ENCODE measurements at places on chromosomes 6 and 20.

GRCh38 chr6:19083801-19084200, 696.7 kb downstream of the RNF144B start:
- no peak for DNase-seq

GRCh38 chr6:31851485-31851832, 11.2 kb downstream of the NEU1 start:
- DNase-seq: no peak

DNA sequence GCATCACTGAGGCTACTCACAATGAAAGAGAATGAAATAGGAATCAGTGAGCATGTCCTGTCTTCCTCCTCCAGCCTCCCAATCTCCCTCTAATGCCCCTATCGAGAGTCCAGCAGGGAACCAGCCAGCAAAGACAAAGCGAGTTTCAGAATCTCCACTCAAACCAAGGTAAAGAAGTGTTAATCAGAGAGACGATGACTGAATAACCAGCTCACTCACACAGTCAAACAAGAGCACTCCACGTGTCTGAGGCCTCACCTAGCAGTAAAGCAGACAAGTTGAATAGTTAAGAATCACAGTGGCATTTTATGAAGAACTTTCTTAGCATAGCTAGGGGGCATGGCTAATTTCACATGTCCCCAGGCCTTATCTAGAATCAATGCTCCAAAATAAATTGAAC, 3.3 kb upstream of the TREM1 start:
- no peak for DNase-seq

DNA sequence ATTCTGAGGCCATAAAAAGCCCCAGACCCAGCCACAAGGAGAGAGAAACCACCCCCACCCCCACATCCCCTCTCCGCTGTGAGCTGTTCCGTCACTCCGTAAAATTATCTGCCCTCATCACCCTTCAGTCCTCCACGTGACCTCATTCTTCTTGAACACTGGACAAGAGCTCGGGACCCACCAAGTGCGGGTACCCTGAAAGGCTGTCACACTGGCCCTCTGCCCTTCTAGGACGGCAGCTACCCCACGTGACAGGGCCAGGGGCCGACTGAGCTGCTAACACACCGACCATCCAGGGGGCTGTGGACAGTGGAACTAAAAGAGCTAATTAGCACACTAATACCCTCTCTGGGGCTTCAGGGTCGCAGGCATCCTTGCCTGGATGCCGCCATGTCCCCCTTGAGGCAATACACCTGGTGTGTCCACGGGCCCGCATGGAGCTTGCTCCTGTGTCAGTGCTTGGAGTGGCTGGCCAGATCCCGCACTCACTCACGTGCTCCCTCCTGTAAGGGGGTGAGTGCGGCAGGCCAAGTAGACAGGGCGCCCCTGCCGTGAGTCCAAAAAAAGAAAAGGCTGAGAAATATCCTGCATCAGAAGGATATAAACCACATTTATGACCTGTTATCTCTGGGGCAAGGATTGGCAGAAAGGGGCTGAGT, 29.2 kb upstream of the AHCY start:
- DNase-seq: no peak

DNA sequence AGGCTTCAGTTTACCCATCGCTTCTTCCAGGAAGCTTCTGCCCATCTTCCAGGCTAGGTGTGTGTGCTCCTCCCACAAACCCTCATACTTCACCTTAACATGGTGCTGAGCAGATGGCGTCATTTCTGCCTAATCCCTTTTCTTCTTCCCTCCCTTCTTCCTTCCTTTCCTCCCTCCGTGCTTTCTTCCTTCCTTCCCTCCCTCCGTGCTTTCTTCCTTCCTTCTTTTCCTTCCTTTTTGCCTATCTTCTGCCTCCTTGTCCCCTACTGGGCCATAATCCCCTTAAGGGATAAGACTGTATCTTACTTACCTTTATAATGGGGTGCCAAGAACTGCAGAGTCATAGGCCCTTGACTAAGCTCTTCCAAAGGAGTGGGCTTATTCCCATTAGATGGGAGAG, 27.5 kb upstream of the PMEPA1 start:
- DNase-seq: no peak

DNA sequence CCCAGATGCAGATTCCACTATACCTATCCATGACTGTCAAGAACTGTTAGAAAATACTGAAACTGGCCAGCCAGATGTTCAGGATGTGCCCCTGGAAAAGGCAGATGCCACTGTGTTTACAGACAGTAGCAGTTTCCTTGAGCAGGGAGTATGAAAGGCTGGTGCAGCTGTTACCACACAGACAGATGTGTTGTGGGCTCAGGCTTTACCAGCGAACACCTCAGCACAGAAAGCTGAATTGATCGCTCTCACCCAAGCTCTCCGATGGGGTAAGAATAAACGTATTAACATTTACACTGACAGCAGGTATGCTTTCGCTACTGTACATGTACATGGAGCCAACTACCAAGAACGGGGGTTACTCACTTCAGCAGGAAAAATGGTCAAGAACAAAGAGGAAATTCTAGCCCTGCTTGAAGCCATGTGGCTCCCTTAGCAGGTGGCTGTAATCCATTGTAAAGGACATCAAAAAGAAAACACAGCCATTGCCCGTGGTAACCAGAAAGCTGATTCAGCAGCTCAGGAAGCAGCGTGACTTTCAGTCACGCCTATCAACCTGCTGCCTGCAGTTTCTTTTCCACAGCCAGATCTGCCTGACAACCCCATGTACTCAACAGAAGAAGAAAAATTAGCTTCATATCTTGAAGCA, 459.7 kb upstream of the HTR1E start:
- no peak for DNase-seq

DNA sequence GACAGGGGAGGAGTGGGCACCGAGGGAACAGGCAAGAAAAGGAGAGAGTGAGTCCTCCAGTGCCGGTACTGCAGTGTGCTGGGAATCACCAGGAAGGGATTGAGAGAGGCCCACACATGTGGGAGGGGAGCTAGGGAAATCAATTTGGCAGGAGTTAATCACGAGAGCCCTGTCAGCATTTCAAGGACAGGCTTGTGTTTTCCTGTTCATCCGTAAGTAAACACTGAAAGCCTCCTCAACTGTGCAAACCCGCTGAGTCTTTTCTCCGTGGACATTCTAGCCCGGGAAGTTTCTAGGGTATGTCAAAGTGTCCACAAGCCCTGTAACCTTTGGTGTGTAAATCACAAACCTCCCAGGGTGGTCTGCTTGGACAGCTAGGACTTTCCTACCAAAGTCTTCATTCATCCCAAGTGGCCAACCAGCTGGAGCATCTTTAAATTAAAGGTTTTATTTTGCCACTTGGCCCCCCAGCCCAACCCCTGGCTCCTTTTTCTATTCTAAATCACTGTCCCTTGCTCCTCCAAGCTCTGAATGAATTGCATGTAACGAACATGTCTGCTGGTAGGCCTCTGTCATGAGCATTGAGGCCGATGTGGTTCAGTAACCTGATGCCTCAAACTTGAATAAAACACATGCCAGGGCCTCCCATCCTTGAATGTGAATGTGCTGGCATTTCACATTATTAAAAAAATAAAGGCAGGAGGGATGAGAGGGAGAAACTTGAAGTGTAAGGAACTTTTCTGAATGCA, 149.1 kb downstream of the ZNF217 start:
- DNase-seq: no peak

DNA sequence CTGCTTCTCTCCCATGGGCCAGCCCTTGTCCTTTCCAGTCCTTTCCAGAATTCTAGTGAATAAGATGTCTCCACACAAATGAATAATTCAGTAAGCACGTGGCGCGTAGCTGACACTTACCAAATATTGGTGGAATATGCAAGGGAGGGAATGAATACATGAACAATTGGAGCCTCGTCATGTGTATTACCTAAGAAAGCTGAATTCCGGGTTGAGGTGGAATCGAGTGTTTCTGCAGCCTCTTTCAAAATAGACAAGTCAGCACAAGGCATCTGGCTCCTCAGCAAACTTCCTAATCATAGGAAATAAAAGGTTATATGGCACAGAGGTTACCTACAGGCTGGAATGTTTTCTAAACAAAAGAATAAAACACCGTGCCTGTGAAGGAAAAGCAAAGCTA, 47.0 kb upstream of the NT5E start:
- no peak for DNase-seq

- DNase-seq: no peak
Observed at GRCh38 chr6:46901882-46902314, 19.8 kb downstream of the ADGRF5 start.

- DNase-seq: no peak
Observed at GRCh38 chr6:149435919-149436586, 36.0 kb downstream of the SUMO4 start.

GRCh38 chr20:43739148-43739749, 12.4 kb upstream of the GTSF1L start:
- DNase-seq: no peak

DNA sequence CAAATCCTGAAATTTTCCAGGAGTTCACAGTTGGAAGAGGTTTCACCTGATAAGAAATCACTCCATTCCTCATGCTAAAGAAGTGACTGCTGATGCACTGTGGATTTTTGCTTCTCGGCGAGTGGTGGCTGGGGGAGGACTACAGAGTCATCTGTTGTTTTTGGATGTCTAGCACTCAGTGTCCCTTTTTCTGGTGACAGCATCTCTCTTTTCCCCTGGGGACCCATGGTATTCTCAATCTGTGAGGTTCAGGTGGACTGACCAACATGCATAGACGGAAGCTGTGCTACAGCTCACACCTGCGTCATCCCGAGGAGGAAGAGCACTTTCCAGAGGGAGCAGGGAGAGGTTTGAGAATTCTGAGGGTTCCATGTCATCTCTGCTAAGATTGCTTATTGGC, 42.7 kb upstream of the ZNF831 start:
- DNase-seq: no peak

- DNase-seq: peak; percentile 17
Observed at GRCh38 chr20:41249411-41250281, 67.9 kb downstream of the ZHX3 start.

- no peak for DNase-seq
Observed at GRCh38 chr6:168529214-168529613, 88.2 kb downstream of the SMOC2 start.

- no peak for DNase-seq
Observed at GRCh38 chr6:41615311-41615710, 23.0 kb upstream of the MDFI start.

- DNase-seq: no peak
Observed at GRCh38 chr20:35886537-35886936, 67.8 kb downstream of the SCAND1 start.

- no peak for DNase-seq
Observed at GRCh38 chr6:144073024-144073423, 22.3 kb downstream of the SF3B5 start.

- no peak for DNase-seq
Observed at GRCh38 chr20:5402903-5403531, 86.3 kb upstream of the PROKR2 start.

GRCh38 chr6:47718571-47718970, 20.2 kb downstream of the ADGRF4 start:
- DNase-seq: no peak

DNA sequence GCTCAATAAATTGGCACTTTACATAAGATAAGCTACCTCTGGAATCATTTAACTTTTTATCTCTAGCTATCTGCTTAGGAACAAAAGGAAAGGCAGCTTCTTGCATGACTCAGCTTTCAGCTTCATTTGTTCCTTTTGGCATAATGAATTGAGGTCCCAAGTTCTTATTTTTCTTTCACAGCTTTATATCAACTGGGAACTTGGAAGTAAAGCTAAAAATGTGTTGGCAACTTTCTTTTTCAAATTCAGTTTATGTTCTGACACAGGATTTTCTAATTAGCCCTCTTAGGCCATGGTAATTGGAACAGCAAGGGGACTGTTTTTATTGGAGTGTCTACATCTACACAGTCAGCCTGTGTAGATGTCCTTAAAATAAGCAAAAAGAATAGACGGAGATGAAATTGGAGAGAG, 55.2 kb upstream of the MRAP2 start:
- DNase-seq: no peak

- no peak for DNase-seq
Observed at GRCh38 chr6:47014401-47014800, 27.7 kb downstream of the ADGRF1 start.

DNA sequence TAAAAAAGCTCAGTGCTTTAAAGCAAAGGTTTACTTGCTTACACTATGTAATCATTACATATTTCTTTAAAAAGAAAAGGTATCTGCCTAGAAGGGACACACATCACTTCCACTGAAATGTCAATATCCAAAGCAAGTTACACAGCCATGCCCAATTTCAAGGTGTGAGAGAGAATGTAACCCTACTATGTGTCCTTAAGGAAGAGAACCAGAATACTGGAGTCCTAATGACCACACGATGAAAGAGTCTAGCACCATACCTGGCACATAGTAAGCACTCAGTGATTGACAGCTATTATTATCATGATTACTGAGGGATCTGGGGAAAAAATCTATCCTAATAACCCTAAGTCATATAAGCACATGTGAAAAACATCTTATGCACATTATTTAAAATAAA, 10.4 kb downstream of the CHD6 start:
- DNase-seq: no peak

DNA sequence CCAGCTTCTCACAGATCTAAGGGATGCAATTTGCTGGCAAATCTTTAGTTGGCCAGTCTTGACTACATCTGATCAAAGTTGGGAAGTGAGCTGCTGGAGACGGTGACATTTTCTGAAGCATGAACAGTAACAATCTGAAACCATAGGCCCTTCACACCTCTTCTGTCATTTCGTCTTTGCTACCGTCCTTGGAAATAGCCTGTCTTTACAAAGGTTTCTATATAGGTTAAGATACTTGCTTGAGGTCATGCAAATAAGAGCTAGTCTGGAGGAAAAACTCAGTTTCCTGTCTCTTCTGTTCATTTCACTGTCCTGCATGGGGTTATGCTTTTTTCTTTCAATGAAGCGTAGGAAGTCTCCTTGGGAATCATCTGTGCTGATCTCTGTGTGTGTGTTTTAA, 55.6 kb downstream of the CARMIL1 start:
- no peak for DNase-seq

GRCh38 chr6:38180586-38180985, 361.1 kb downstream of the ZFAND3 start:
- no peak for DNase-seq

DNA sequence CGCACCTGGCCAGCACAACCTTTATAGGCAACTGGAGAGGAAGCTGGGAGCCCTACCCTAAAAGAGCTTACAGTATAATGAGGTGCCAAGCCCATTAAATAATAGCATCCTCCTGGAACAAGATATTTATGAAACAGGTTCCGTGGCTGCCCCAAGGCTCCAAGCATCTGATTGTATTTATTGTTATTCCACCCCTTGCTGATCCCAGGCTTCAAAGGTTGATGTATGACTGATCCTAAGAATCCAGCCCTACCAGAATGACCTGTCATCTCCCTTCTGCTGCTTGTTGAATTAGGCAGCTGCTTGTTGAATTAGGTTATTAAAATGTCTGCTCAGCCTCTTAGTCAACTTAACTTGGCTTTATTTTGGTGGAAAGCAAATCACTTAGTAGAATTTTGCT, 35.2 kb upstream of the SASH1 start:
- DNase-seq: no peak

Measured in T1000 (cell line).